ENCODE measurements at places on chromosomes 1 and 21. TPM values are rescaled to one million over a fixed set of nuclear protein-coding genes. Genes with fewer than 3 reads are reported as not detected.

Gene CLDN8
- polyA plus RNA-seq, result not detected

Gene REG4
- polyA plus RNA-seq, result not detected

Gene MAST2
- polyA plus RNA-seq, result 82.9 TPM

- DNase-seq, result no peak
These were observed 65.4 kb downstream of the NPHP4 start for GRCh38 chr1:5926686-5927435.

DNA sequence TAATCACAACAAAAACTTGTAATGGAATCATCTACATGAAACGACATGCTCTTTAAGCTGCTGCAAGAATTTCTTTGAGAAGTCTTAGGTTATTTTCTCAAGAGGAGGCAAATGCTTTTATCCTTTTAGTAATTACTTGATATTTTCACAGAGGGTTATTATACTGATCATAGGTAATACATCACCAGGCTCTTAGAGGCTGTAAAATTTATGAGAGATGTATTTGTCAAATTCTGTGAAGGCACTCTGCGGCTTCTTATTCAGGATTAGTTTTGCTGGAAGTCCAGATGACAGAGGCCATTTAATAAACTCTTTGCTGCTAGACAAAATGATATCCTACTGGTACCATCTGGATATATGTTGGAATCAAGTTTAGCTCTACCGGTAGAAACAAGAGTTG lies 624.3 kb upstream of the BRINP3 start:
- no peak for DNase-seq

DNA sequence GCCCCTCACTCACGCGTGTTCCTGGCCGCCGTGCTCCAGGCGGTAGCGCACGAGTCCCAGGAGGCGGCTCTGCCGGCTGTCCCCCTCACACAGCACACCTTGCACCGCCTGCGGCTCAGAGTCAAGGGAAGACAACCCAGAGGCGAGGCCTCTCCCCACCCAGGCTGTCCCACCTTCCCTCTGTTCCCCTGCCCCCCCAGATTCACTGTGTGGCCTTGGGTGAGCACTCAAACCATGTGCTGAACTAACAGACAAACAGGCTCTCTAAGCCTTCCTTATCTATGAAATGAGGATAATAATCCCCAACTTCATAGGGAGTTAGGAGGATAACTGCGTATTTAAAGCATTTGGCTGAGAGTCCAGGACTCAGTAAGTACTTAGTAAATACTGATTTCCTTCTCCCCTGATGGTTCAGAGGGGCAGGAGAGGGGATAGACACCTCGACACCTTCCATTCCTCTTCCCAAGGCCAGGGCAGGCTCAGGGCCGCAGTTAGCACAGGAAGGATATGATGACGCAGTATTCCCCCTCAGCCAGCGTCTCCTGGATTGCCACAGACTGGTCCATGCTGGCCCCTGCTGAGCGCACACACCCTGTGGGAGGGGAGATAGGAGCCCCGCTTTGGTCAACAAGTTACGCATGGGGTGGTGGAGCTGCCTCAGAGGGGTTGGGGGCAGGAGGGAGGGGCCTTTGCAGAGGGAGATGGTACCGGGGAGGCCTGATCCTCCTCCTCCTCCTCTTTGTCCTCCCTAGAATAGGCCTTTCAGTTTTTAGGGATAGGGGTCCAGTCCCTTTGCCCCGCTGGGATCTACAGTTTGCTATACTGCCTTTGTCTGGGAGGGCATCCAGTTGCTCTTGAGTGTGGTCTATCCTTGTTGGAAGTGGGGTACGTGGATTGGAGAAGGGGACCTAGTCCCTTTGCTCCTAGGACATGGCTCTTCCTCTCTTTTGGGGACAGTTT lies 830 bp downstream of the INPP5B start:
- no peak for DNase-seq

GRCh38 chr1:55168353-55168752 lies 46.8 kb downstream of the USP24 start:
- DNase-seq, result no peak

DNA sequence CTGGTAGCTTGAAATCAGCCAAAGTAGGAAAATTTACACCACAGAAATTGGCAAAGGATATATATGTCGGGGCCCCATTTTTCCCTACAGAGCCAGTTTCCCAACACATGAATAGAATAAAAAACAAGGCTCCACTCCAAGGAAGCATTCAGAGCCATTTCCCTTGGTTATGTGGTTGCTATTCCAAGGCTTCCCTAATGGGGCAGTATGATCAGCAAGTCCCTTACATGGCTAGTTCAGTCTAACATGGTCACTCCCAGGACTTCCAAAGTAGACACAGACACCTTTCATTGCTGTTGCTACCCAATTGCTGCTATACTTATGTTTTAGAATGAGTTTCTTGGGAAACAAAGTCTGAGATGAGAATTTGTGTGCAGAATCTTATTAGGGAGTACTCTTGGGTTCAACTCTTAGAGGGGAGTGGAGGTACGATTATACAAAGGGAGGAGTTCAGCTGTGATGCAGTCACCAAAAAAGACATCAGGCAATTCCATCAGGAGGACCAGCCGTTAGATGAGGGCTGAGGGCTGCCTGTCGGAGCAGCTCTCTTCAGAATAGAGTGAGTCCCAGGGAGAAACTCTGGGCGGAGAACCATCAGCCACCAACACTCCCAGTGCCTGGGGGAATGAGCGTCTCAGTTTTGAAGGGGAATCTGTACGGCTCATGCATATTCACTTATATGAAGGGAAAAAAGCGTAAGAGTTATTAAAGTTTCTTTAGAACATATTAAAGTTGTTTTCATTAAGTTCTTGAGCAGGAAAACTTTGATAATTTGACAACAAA lies 92.9 kb downstream of the C21orf91 start:
- DNase-seq, result no peak

- DNase-seq, result no peak
These were observed 1175.1 kb upstream of the B3GALT2 start for GRCh38 chr1:194361374-194362131.

DNA sequence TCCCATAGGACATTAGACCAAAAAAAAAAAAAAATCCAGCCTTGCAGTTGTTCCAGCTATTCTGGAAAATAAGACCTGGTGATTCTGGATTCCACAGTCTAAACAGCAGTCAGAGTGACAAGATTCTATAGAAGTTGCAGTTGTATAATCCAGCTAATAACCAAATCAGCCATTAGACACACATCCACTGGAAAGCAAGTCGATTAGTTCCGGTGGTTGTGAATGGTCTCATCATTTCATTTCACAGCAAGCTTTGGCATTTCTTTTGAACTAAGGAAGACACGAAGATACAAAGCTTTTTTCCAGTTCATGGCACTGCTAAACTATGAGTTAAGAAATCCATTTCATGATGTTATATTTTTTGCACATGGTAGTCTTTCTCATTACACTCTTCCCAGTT lies 54.4 kb upstream of the FAM89A start:
- DNase-seq, result no peak

- no peak for DNase-seq
These were observed 1.6 kb downstream of the ELOVL1 start for GRCh38 chr1:43366179-43366578.

GRCh38 chr1:33393524-33393923 lies 37.4 kb downstream of the PHC2 start:
- no peak for DNase-seq

DNA sequence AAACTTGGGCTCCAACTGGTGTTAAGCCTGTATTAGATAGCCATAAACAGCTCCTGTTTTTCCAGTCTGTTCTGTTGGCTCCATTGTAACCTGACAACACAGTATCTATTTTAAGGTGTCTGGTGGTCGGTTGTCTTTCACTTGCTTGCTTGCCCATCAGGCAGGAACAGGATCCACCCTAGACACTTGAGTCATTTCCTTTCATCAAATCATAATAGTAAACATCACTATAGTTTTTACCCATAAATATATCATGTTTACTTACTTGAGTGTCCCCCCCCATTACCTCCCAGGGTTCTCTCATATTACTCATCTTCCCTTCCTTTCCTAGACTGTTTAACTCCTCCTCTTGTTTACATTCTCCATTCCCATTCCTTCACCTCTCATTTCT lies 2.9 kb downstream of the DDI2 start:
- no peak for DNase-seq

DNA sequence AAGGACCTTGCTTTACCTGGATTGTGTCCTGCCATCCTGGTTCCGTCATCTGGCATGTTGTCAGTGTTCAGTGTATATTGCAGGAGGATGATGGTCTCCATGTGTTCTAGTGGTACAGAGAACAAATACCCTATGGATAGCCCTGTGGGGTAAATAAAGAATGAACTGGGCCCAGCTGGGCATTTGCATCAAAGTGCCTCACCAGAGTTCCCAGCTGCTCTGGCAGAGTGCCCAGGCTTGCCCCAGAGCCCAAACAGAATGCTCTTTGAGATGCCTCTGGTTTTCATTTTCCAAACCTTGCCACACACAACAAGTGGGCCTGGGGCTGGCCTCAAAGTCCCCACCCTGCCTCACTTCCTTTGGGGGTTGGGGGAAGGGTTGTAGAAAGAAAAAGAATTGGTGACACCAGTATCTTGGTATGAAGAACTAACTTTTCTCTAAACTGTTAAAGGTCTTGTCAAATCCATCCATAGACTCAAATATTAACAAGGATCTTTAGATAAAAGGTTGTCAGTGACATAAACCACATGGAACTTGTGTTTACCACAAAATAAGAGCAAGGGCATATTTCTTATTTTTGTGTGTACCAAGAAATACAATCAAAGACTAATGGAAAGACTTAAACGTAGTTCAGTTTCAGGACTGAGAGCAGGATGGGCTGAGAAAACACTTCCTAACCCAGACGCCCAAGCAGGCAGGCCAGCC lies 82.2 kb downstream of the LMO4 start:
- no peak for DNase-seq

GRCh38 chr21:15057285-15057684 lies 7.5 kb downstream of the NRIP1 start:
- DNase-seq, result no peak

Data from forelimb muscle (tissue), 1 donor.